ENCODE measurements at places on chromosomes 7 and 10. TPM values are rescaled to one million over a fixed set of nuclear protein-coding genes. Genes with fewer than 3 reads are reported as not detected.

The PPP1R17 gene
- total RNA-seq: not detected

The DDC gene
- 7.8 TPM for total RNA-seq

The KLLN gene
- 1.7 TPM for total RNA-seq

The PLXNA4 gene
- total RNA-seq: 3.5 TPM

The CYP26C1 gene
- 0.35 TPM for total RNA-seq

The LRMDA gene
- 23.2 TPM for total RNA-seq

The SPDYE2B gene
- total RNA-seq: not detected

The EPO gene
- total RNA-seq: not detected

The HOXA3 gene
- total RNA-seq: 21.2 TPM

The SPDYE1 gene
- not detected for total RNA-seq

The TSPAN15 gene
- total RNA-seq: 65.4 TPM

The PTPN20 gene
- total RNA-seq: 1.9 TPM

The FAM25C gene
- total RNA-seq: not detected

The SFRP5 gene
- total RNA-seq: 0.31 TPM

The GPR15LG gene
- 0.44 TPM for total RNA-seq

The CARD11 gene
- total RNA-seq: 9.6 TPM

The LEP gene
- not detected for total RNA-seq

The CTAGE4 gene
- total RNA-seq: 4.9 TPM

The BMI1 gene
- total RNA-seq: 49.0 TPM

The TMEM178B gene
- total RNA-seq: 20.0 TPM

The DHTKD1 gene
- 28.0 TPM for total RNA-seq

The MCM10 gene
- total RNA-seq: 0.50 TPM

The FBXO24 gene
- total RNA-seq: 0.60 TPM

The FAM241B gene
- total RNA-seq: 7.6 TPM

The GRM3 gene
- total RNA-seq: not detected

The POLR2J2 gene
- 10.5 TPM for total RNA-seq

The ARMC3 gene
- total RNA-seq: 5.5 TPM

The SH3PXD2A gene
- total RNA-seq: 20.1 TPM

The OR2A5 gene
- not detected for total RNA-seq

The ZNF800 gene
- 36.8 TPM for total RNA-seq

The TMEM229A gene
- total RNA-seq: not detected

The GPR26 gene
- total RNA-seq: not detected

The ZNF727 gene
- 5.3 TPM for total RNA-seq

The CCDC6 gene
- total RNA-seq: 47.0 TPM

The CNNM1 gene
- 0.85 TPM for total RNA-seq

The APBB1IP gene
- 20.5 TPM for total RNA-seq

The ANKRD30A gene
- total RNA-seq: not detected

The TYSND1 gene
- 13.8 TPM for total RNA-seq
